Stimulated activated CD4-positive, alpha-beta T cell treated with anti-CD3 and anti-CD28 coated beads, Interleukin-1b, Interleukin-23, amount 100 ng/mL, for 48 hours (primary cell): ENCODE measurements at places on chromosomes 16 and 17.

DNA sequence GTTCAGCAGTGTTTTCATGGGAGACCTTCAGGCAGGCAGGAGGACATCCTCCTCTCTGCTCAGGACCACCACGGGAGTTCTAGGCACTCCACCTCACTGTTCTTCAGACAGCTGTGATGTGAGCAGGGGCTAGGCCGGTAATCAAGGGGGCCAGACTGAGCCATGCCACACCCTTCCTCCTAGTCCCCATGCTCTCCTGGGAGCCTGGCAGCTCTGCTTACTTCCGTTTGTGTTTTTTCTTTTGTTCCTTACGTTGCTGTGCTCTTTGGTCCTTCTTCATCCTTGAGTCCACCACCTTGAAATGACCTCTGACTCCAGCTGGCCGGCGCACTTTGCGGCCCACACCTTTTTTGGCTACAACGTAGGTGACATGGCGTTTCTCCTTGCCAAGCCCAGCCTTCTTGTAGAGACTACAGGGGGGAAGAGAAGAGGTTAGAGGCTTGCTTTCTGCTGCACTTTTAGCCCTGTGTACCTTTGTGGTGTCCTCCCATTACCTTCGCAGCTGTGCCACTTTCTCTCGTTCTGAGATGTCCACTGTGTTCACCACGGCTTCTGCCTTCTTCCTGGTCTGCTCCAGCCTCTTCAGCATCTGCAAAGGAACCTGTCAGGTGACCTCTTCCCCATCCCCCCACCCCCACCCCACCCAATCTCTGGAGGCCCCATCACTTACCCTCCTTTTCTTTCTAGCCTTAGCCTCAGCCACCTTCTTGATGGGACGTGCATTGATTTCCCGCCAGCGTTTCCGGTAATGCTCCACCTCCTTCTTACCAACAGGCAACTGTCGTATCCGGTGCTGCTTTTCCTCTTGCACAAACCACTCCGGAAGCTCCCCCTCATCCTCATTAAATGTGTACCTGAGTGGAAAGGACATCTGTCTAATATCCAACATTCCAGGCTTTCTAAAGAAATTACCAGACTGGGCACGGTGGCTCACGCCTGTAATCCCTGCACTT, 7.4 kb upstream of the PSMC5 start:
- no peak for DNase-seq

DNA sequence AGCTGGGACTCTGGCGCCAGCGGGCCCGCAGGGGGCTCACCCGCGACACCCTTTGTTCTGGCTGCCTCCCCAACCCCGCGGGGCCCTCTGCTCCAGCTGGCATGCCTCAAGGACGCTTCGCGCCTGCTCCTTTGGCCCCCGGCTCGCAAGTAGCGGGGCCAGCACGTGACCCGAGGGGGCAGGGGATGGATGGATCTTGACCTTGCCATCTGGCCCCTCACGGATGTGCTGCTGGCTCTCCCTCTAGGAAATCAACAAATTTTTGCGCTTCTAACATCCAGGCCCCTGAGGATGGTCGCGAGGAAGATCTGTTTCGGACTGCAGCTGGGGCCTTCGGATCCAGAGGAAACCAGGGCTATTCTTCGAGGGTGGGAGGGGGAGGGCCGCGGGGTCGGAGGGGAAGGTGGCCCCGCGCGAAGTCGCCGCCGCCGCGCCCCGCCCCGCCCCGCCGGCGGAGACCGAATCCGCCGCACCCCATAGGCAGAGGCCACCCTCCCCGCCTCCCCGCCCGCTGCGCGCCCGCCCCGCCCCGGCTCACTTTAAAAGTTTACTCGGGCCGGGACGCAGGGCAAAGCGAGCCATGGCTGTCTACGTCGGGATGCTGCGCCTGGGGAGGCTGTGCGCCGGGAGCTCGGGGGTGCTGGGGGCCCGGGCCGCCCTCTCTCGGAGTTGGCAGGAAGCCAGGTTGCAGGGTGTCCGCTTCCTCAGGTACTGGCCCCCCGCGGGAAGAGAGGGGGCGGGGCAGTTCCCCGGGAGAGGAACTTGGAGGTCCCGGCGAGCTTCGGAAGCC, at the start of gene ACSF2:
Gene ACSF2 (plus strand): TSS at position 537 of the 790 bp plus-strand sequence. CDS start 44 bp downstream, at position 581.
- peak; percentile 68 for DNase-seq

GRCh38 chr17:77182205-77183172, 41.7 kb downstream of the SEC14L1 start:
- no peak for DNase-seq

GRCh38 chr16:84738255-84739038, 38.6 kb downstream of the USP10 start:
- DNase-seq, result peak; percentile 74

- no peak for DNase-seq
These were observed 263.5 kb downstream of the ENGASE start for GRCh38 chr17:79338152-79338551.

- no peak for DNase-seq
These were observed 75.5 kb upstream of the TBX2 start for GRCh38 chr17:61323909-61324868.

- no peak for DNase-seq
These were observed 6.3 kb upstream of the CBFB start for GRCh38 chr16:67022531-67023214.

GRCh38 chr16:55329791-55330428, 5.9 kb downstream of the IRX6 start:
- no peak for DNase-seq

- peak; percentile 66 for DNase-seq
These were observed at the start of gene SEZ6 for GRCh38 chr17:29005936-29006511. Gene SEZ6 (minus strand): TSS chr17:29006033. CDS start chr17:29005869, 164 bp downstream.

DNA sequence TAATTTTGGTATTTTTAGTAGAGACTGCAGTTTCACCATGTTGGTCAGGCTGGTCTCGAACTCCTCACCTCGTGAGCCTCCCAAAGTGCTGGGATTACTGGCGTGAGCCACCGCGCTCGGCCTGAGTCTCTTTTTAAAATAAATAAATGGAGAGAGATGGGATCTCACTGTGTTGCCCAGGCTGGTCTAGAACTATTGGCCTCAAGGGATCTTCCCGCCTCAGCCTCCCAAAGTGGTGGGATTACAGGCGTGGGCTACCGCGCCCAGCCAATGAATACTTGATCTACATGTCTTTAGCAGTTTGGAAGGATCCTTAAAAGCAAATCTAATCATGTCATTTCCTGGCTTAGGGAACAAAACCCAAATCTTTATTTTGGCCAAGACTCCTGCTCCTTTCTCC, 1.2 kb downstream of the DHODH start:
- DNase-seq, result no peak
